ENCODE measurements at places on chromosomes 11 and 22.

DNA sequence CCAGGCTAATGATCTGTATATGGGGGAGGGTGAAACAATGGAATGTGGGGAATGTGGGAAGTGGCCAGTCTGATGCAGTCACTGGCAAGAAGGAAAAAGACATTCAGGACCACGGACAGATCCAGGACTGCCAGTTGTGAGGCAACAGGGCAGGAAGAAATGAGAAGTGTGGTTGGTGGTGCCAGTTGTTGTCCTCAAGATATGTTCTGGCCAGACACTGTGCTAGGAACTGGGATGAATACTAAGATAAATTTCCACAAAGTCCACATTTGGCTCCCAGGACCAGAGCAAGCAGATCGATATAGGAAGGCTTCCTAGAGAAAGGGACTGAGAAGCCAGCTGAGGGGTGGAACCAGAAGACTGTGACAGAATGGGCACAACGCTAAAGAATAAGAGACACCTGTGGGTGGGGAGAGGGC lies 6.8 kb upstream of the TPBGL start:
- peak; percentile 4 for DNase-seq

DNA sequence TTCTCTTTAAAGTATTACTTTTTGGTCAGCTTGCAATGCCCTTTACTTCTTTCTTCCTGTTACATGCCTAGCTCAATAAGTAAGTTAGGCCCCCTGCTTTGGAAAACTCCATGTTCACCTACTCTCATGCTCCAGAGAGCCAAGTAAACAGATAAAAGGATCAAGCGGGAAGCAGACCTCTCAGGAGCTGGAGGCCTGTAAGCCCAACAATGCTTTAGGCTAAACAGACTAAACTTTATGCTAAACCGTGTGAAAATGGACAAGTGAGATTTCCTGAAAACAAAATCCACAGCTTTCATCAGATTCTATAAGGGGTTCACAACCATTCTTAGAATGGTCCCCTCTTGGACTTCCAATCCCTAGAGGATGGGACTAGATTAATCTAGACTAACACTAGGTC lies 40.2 kb downstream of the CELF1 start:
- DNase-seq = no peak

GRCh38 chr11:112655371-112655770 lies 305.8 kb upstream of the NCAM1 start:
- DNase-seq = no peak

GRCh38 chr22:35072925-35073324 lies 7.0 kb downstream of the ISX start:
- no peak for DNase-seq

DNA sequence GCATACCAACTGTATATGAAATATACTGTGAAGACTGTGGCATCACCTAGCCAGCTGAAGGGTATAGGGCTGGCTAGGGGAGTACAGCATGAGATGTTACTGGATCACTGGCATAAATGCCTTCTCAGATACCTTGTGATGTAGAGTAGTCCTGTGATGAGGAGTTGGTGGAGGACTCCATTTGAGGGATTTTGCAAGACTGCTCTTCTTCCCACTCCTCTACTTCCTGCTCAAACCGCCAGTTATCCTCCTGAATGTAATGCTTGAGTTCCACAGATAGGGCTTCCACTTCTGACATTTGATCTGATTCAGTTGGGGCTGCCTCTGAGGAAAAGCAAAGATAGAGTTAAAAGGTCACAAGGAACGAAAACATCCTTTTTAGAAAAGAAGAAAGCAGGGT lies 29.3 kb downstream of the CLDN25 start:
- DNase-seq = no peak

DNA sequence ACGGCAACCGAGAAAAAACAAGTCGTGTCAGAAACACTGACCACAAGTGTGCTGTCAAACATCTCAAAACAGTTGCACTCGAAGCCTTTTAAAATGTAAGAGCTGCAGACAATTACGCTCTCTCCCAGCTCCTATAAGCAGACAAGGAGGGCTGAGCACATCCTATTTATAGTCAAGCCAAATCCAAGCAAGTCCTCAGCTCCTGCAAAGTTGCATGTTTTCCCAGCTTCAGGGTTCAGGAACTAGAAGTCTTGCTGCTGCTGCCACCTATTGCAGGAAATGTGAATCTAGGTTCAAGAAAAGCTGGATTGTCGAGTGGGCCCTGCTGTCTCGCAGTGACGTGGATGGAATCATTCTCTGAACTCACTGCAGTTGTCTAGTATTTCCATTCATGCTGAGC lies 15.5 kb downstream of the EFCAB6 start:
- no peak for DNase-seq

- no peak for DNase-seq
Measured at GRCh38 chr11:103648670-103649400, 387.6 kb upstream of the DDI1 start.

DNA sequence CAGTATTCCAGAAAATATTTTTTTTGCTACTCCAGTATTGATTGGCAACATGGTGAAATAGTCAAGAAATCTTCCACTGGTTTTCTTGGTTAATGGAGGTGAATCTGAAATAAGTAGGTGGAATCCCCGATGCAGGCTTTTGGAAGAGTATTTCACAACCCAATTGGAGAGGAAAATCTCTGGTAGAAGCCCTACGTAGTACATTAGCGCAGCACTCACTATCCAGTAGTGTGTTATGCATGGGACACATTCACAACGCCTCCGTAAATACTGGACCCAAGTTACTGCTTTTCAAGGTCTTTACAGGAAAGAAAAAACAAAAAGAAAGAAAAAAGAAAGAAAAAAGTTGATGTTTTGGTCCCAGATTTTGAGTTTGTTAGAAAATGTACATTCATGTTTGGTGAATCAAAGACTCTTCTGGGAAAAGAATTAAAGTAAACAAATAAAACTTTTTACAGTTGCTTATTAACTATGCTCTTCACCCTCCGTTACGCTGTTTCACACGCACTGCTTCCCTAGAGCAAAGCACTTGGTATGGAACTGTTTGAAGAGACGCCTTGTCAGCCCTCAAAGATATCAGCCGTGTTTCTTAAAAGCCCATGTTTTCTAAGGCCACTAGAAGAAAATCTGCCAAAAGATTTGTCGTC lies 170.4 kb upstream of the CTSC start:
- no peak for DNase-seq

DNA sequence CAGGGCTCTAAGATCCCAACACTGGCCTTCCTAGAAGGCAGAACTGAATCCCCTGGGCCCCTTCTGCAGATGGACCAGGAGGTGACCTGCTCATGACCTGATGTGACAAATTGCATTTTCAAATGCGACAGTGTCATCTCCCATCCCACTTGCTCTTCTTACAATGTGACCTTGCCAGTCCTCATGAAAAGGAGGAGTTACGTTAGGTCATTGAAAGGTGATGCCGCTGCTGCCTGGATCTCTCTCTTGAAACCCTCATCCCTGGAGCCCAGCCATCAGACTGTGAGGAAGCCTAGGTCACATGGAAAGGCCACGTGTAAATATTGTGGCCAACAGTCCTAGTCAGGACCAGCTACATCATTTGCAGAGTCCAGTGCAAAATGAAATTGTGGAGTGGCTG lies 5.7 kb upstream of the C1QTNF4 start:
- no peak for DNase-seq

DNA sequence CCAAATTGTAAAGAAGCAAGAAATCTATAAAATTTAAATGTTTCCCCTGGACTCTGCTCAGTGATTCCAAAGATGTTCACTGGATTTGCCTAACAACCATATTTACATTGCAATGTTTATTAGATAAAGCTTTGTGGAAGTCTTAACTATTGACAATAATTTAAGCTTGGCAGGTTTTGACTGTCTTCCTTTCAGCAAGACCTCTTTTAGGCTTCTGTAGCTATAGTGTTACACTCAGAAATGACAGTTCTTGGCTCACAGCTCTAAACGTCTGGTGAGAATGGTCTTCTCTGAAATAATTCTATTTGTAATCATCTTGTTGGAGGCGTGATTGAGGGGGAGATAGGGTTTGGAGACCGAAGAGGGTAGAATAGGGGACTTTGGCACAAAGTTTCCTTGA lies 44.8 kb upstream of the CRTAM start:
- DNase-seq = no peak

DNA sequence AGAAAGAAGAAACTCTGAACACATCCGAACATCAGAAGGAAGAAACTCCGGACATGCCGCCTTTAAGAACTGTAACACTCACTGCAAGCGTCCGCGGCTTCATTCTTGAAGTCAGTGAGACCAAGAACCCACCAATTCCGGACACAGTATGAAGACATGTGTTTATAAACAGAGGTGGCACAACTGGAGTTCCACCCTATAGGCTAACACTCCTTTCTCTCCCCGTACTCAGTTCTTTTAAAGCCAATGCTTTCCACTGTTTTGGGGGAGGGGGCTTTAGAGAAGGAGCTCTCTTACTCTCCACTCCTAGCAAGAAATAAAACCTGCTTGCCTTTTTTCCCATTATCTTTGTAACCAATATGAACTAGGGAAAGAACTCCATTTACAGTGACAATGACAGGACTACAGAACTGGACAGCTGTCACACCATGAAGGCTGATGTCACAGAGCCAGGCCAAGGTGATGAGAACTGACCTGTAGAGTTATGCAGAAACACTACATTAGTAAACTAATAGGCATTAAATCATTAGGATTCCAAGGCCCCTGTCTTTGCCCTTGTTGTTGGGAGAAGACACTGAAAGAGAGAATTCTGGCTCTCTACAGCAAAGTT lies 733 bp downstream of the TRIM5 start:
- DNase-seq = no peak

DNA sequence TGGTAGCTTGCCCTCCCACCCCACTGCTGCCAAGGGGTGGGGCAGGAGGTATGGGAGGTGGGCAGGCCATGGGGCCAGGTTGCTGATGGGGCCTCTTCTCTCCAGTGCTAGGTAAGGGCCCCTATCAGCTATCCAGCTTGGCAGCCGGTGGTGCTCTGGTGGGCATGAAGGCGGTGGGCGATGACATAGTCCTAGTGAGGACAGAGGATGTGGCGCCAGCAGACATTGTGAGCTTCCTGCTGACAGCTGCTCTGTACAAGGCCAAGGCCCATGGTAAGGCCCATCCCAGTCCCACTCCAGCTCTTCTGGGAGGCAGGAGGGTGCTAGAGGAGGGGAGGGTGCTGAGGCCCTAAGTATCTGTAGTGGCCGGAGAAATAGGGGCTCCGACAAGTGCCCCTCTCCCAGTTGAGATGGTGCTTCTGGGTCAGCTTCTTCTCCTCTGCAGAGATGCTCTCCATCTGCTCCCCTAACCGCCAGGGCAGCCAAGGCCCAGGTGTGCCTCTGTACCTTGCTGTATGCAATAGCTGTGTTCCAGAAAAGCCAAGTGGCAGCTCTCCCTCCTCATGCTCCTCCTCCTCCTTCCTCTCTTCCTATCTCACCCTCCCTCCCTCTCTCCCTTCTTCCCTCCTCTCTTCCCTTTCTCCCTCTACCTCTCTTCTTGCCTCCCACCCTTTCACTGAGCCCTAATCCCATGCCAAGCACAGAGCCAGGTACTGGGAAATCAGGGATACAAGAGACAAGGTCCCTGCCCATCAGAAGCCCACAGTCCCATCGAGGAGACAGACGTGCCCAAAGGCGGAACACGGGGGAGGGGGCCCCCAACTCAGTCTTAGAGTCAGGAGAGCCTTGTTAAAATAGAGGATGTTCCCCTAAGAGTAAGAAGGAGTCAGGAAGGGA lies 55.3 kb downstream of the OTOG start:
- no peak for DNase-seq

DNA sequence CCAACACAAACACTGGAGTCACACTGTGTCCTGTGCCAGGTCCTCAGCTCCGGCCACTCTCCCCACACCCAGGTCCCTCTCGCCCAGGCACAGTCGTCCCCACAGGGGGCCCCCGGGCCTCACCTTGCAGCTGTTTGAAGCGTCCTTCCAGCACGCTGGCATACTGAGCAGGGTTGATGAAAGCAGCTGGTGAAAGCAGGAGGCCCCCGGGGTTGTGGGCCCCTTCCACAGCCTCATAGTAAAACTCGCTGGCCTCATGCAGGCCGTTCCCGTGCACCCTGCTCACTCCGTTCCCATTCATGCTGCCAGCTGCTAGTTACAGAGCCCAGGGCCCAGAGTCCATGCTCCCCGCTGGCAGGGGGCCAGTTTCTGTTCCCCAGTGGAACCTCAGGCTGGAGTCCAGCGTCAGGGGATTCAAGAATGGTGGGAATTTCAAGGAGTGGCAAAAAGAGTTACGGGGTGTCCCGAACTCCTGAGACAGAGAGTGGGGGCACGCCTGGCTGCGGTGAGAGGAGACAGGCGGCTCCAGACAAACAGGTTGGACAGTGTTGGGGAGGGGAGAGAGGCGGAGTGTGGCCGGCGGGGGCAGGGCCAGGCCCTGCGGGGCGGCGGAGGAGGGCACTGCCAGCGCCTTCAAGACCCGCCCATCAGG lies 10.6 kb downstream of the SPTBN2 start:
- no peak for DNase-seq

GRCh38 chr11:35122308-35122707 lies 16.7 kb upstream of the CD44 start:
- peak; percentile 44 for DNase-seq

- no peak for DNase-seq
Measured at GRCh38 chr11:88533001-88533400, 195.5 kb upstream of the CTSC start.

- no peak for DNase-seq
Measured at GRCh38 chr22:21981874-21982273, 713 bp downstream of the TOP3B start.

DNA sequence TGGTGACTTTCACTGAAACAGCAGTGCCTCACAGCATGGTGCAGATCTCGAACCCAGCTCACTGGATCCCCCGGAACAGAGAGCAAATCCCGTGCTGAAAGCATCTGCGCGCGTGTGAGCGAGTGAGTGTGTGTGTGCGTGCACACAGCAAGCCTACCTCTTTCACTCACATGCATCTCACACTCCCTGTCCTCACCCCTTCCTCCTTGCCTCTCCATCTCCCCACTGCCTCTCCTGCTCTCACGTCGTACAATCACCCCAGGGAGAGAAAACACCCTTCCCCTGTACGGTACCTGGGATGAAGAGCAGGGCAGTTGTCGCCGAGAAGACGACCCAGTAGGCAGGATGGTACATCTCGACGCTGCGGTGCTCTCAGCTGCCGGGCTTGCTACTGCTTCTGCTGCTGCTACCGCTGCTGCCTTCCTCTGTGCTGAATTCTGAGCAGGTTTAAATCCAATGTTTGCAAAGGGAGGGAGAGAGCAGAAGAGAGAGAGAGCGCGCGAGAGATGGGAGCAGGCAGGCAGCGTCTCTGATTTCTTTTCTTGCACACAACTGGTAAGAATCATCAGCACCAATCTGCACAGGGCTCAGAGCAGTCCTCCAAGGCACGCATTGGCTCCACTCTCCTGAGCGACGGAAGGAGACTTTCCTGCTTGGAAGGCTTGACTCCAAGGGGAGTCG lies at the start of gene OPCML:
TSS of gene OPCML (minus strand) at position 531 of the 681 bp plus-strand sequence.
- no peak for DNase-seq

- no peak for DNase-seq
Measured at GRCh38 chr11:134670247-134670782, 258.3 kb upstream of the B3GAT1 start.

GRCh38 chr11:120564573-120565311 lies 53.2 kb downstream of the GRIK4 start:
- no peak for DNase-seq

Measured in CD4-positive, alpha-beta T cell treated with Interleukin-15 for 4 hours (primary cell).